Cortex of kidney (tissue), 1 donor: ENCODE measurements at places on chromosomes 11 and 22.

- no peak for DNase-seq
Observed at GRCh38 chr22:38733329-38733723, 22.5 kb downstream of the SUN2 start.

- DNase-seq = no peak
Observed at GRCh38 chr22:19412923-19413322, 18.6 kb downstream of the HIRA start.

- no peak for DNase-seq
Observed at GRCh38 chr11:534396-535209, 773 bp downstream of the HRAS start.

DNA sequence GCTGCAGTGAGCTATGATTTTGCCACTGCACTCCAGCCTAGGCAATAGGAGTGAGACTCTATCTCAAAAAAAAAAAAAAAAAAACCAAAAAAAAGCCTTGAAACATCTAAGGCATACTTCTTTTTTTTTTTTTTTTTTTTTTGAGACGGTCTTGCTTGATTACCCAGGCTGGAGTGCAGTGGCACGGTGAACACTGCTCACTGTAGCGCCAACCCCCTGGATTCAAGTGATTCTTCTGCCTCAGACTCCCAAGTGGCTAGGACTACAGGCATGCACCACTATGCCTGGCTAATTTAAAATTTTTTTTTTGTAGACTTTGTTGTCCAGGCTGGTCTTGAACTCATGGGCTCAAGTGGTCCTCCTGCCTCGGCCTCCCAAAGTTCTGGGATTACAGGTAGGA, 19.5 kb downstream of the ARFGAP3 start:
- no peak for DNase-seq

GRCh38 chr22:41003066-41003465, 51.9 kb downstream of the RBX1 start:
- DNase-seq = no peak

DNA sequence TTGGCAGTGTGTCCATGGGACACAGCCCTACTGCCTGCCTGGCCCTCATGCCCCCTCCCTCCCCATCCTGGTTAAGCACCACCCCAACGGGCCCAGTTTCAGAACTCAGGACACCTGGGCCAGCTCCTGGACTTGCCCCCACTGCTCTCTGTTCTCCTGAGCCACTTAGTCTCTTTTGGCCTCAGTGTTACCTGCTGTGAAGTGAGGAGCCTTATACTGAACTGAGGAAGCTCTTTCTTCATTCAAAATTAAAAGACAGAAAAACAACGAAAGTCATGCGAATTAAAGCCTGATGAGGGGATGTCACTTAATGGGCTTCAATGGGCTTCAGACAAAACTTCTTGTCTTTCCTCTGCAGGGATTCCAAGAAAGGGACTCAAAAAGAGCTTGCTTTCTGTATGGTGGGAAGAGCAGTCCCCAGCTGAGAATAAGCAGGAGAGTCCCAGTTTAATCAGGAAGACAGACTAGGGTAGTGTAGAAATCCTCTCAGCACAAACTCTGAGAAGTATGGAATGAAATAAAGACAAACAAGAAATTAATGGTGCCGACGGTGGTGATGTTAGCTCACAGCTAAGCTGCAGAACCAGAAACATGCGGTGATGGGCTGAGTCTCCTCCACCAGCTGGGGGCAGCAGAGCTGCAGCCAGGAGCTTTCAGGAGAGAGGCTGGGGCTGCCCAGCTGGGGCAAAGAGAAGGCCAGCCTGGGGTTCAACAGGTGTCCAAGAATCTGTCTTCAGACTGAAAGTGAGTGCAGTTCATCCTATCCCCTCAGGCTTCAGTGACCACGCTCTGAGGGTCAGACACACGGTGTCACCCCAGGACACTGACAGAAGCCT, 101.0 kb downstream of the GGTLC2 start:
- DNase-seq = no peak
